ENCODE measurements at places on chromosomes 1 and 21. TPM values are rescaled to one million over a fixed set of nuclear protein-coding genes. Genes with fewer than 3 reads are reported as not detected.

The APCS gene
- total RNA-seq: not detected

- H3K27me3 ChIP-seq: no peaks in the 10 kb centered on the region
- H3K4me1 ChIP-seq: peaks cover 16% of the 10 kb centered on the region
- no peak overlapping the region for H3K4me3 ChIP-seq
- DNase-seq: no peak
- H3K36me3 ChIP-seq: no peaks in the 10 kb centered on the region
- no peak overlapping the region for H3K27ac ChIP-seq
Observed at GRCh38 chr1:40479156-40479555, 2.1 kb downstream of the ZFP69 start.

The KCNJ6 gene
- total RNA-seq: not detected

The RCSD1 gene
- 2.2 TPM for total RNA-seq

GRCh38 chr1:11596295-11596694, 57.9 kb downstream of the FBXO2 start:
- peaks cover 90% of the 10 kb centered on the region for H3K27me3 ChIP-seq
- no peaks in the 10 kb centered on the region for H3K4me1 ChIP-seq
- H3K4me3 ChIP-seq: no peak overlapping the region
- H3K27ac ChIP-seq: no peak overlapping the region
- no peak for DNase-seq
- H3K36me3 ChIP-seq: no peaks in the 10 kb centered on the region
